Large intestine (tissue), 12 donors: ENCODE measurements at places on chromosomes 2 and 18. TPM values are rescaled to one million over a fixed set of nuclear protein-coding genes. Genes with fewer than 3 reads are reported as not detected.

DNA sequence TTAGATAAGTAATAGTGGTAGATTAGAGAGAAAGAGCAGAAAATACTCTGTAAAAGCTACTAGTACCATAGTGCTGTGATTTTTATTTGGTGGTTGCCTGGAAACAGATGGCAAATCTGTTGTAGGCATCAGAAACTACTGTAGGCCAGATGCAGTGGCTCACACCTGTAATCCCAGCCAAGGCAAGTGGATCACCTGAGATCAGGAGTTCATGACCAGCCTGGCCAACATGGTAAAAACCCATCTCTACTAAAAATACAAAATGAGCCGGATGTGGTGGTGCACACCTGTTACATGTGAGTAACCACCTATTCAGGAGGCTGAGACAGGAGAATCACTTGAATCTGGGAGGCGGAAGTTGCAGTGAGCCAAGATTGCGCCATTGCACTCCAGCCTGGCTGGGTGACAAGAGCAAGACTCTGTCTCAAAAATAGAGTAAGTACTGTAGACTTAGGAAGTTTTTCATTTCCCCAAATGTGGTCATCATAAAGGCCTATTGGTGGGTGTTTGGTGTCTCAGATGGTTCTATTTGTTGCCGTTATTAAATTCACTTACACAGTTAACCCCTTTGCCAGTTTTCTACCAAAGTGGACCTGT, 79.6 kb downstream of the SPTBN1 start:
- no peak for DNase-seq

DSG4 gene
- 0.04 TPM for polyA plus RNA-seq

SDC1 gene
- 49.7 TPM for polyA plus RNA-seq

GRCh38 chr2:232376713-232377112, 1.8 kb upstream of the ALPP start:
- no peak for DNase-seq

DNA sequence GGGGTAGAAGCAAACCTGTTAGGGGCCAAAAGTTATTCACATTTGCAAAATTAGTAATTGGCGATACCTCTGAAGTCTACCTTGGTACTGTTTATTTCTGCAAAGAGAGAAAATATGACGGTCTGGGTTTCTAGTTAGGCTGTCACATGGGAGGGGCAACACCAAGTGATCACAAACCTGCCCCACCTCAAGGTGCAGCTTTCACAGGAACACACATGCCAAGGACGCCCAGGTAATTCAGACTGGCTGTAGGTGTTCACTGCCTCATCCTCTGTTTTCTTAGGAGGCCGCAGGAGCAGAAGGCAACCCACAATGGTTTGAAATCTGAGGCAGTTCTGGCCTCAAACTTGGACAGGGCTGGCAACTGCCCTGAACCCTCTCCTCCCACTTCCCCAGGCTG, 56.2 kb downstream of the STPG4 start:
- DNase-seq, result no peak
